ENCODE measurements at places on chromosomes 1 and 21.
A peak's percentile ranks its signal among the peaks of the same experiment; 100 is the strongest.

- no peak for DNase-seq
These were observed 199.6 kb downstream of the HIVEP3 start for GRCh38 chr1:41719128-41719527.

- DNase-seq: no peak
These were observed 164.4 kb upstream of the EDN2 start for GRCh38 chr1:41648844-41649243.

- no peak for DNase-seq
These were observed 8.0 kb upstream of the TMEM61 start for GRCh38 chr1:54972436-54972835.

DNA sequence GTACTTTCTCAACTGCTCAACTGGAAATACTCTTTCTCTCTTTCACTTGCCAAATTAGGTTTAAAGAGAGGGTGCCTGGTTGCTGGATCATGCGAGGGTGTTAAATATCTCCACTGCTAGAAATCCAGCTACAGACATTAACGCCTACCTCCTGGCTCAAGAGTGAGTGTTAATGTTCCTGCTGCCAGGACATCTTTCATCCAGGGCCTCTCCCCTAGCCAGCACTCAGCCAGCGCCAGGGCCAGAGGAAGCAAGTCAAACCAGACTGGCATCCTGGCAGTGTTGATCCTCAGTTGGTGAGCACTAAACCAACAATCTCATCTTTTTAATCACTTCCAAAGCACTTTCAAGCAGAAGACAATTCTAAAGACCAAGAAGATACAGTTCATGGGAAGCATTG, 92.9 kb upstream of the BARHL2 start:
- no peak for DNase-seq

DNA sequence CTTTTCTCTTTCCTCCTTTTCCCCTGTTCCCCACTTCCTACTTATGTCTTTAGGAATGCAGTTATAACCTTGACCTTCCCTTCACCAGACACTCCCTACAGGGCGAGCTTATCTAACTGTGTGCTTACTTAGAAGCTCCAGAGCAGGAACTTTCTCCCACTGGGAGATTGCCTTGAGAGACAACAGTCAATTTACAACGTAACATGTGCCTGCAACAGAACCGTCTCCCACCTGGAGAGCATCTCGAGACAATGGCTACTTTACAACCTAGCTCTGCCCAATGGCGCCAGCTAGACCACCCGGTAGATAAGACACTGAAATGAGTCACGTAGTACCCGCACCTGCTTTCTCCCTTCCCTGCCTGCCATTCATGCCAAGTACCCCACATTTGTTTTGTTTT, 16.7 kb downstream of the HMGN1 start:
- DNase-seq: no peak

- DNase-seq: no peak
These were observed 70.2 kb downstream of the ESRRG start for GRCh38 chr1:216653001-216653400.

DNA sequence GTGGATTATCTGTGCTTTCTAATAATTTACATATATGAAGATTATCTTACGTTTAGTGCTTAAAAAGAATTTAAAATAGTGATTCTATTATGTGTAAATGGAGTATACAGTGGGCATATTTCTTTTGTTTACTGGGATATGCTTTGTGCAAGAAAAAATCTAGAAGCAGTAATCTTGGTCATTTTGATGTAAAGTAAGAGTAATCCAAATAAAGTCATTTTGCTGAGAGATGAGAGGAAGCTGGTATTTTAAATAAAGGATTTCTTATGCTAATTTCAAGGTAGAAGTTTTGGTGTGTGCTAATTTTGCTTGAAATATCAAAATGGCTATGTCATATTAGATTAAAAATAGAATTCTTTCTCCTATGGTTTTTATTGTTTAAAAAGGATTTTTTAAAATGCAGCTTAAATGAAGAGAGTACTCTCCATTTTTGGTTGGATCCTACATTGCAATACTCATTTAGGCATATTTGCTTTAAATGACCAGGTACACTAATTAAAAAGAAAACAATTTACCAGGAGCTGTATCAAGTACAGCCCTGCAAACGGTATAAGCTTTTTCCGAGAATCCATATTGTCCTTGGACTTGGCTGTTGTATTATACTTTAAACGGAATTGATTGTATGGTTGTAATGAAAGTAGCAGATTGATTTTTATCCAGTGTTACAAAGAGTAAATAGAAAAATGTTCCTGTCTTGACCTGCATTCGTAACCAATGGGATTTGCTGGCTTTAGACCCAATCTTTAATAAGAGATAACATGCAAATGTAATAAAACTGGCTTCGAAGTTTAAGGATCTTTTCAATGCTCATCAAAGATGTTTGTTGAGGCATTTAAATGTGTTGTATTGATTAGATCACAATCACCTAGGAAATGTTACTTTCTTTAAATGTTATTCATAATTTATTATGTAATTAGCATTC, 574.7 kb downstream of the USP25 start:
- no peak for DNase-seq

GRCh38 chr1:153058154-153058553, 842 bp upstream of the SPRR2A start:
- DNase-seq: no peak

DNA sequence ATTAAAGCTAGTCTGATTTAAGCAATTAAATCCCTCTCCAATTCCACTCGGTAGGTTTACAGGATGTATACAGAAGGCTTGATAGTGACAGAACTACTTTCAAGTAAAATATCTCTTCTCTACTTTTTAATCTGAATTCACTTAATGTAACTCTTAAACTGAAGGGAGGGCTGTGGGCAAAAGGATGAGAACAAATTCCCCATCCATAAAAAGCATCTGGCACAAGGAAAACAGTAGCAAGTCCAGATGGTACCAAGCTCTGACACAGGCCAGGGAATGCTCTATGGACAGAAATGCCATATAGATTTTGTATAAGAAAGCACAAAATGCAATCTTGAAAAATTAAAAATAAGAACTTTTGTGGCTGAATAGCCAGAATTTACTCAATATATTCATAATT, 53.1 kb upstream of the USH2A start:
- no peak for DNase-seq

DNA sequence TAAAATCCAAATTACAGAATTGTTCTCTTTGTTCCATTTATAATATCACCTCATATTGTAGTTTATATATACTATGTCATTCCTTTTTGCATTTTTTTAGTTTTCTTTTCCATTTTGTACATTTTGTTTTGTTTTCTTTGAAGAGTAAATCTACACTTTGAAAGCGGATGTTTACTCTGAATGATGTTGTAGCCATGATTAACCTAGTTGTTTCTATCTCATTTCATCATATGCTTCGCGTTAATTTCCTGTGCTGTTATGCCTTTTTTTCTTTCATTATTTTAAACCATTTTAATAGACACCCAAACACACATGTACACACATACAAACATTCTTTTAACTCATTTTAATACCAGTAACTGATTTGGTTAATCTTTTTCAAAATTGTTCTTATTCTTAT, 5.3 kb downstream of the OR2T6 start:
- DNase-seq: no peak

GRCh38 chr1:94646786-94647555, 105.4 kb upstream of the F3 start:
- DNase-seq: no peak

- no peak for DNase-seq
These were observed 8.3 kb downstream of the FOXO6 start for GRCh38 chr1:41369531-41369930.

DNA sequence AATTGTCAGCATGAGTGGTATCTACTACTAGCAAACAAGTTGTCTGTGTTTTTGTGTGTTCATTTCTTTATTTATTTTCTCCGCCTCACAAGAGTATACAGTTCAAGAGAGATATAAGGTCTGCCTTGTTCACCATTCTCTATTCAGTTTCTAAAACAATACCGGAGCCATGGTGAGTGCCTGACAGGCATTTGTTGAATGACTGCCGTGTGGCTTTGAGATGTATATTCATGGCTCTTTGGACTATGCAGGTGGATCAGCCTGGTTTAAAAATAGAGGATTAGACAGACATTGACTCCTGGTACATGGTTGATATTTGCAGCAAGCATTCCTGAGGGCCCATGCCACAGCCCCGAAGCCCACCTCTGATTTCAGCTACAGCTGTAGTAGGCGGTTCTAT, 89.7 kb downstream of the PGM1 start:
- no peak for DNase-seq

GRCh38 chr1:20873311-20873710, 86.2 kb upstream of the HP1BP3 start:
- DNase-seq: no peak

- no peak for DNase-seq
These were observed 94.4 kb downstream of the SH3GLB1 start for GRCh38 chr1:86798608-86799291.

DNA sequence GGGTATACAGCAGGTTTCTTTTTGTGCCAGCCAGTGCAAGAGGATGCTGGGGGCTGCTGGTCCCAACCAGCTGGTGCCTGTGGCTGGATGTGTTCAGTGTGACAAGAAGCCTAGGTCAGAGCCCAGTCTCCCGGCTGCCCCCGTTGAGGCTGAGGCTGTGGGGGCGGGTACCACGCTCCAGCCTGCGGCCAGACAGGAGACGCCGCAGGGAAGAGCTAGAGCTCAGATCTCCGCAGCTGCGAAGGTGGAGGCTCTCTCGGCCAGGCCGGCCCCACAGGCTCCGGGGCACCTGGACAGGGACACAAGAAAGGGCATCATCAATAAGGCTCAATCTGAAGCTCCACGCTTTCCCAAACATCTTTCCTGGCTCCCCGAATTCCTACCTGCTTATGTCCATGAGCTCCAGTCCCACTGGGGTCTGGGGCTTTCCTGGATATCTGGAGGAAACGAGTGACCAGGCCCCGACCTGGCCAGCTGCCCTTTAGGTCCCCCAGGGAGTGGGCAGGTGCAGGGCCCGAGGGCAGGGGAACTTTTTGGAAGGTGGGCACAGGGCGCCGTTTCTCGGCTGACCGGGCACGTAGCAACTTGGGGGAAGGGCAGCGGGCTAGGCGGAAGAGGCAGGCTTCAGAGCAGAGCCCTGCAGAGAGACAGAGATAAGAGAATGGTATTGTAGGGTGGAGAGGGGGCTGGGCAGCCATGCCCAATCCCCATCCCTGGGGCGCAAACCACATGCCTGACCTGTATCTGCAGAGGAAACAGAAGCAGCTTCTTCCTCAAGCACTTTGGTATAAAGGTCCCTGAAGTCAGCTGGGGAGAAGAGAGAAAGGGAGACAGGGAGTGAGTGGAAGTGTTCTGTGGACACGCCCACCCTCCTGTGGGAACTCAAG, 7.4 kb downstream of the ENTREP3 start:
- DNase-seq: no peak

DNA sequence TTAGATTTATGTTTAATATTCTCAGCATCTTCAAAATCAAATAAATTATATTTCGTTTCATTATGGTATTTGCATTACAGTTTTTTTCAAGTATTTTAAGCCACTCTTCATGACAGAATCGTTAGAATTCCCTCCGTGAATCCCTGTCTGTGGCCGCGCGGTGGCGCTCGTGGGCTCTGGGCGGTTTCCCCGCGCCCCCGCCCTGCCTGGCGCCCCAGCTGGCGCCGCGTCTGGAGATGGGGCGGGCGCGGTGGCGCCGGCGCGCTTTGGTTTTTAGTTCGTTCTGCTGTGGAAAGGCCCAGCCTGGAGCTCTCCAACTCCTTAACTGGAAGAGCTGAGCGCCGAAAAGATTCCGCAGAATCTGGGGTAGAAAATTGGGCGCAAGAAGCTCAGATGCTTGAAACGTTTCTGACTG, 25.7 kb downstream of the PRMT2 start:
- no peak for DNase-seq

DNA sequence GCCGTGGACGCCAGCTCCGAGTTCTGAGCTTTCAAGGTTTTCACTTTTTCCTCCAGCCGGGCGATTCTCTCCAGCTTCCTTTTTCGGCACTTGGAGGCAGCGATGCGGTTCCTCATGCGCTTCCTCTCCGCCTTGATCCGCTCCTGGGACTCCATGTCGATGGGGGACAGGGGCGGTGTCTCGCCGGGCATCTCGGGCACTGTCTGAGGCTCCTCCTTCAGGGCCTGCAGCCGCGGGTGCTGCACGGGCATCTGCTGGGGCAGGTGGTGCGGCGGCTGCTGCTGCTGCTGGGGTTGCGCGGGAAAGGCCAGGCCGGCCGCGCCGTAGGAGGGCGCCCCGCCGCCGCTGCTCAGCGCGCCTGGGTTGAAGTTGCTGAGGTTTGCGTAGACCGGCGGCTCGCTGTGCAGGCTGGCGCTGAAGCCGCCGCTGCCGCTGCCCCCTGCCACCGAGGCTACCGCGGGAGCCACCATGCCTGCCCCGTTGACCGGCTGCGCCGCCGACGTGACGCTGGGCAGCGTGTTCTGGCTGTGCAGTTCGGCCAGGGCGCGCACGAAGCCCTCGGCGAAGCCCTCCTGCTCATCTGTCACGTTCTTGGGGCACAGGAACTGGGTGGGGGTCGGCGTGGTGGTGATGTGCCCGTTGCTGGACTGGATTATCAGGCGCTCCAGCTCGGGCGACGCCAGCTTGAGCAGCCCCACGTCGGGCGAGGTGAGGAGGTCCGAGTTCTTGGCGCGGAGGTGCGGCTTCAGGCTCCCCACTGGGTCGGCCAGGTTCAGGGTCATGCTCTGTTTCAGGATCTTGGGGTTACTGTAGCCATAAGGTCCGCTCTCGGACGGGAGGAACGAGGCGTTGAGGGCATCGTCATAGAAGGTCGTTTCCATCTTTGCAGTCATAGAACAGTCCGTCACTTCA, 1.4 kb downstream of the JUN start:
- peak; percentile 39 for DNase-seq

GRCh38 chr1:90616395-90616794, 100.7 kb downstream of the BARHL2 start:
- DNase-seq: no peak

- no peak for DNase-seq
These were observed 10.3 kb downstream of the KCNN3 start for GRCh38 chr1:154859786-154860155.

DNA sequence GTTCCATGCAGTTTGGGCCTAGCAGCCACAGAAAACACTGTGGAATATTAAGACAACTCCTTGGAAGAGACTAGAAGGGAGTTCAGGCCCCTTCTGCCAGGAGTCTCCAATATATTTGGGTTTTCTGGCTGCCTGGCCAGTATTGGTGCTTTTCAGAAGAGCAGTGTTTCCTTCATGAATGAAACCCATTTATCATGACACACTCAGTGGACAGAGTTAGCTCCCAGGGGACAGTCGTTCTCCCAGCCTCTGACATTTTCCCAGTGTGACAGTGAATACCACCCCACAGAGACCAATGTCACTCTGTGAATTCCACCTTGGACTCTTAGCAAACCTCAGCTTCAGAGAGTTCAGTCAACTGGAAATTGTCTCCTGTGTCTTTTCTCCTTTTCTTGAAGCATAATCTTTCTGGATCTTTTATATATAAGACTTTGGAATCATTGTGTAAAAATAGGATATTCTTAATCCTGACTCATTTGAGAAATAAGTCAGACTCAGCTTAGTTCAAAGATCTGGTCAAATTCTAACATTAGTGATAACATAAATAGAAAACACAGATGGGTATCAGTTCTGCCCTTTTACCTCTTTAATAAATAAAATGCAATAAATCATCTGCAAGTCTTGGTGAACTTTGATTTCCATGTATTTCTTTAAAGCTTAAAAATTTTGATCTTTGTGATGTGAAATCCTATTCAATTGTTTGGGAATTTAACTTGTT, 40.4 kb downstream of the GNG12 start:
- no peak for DNase-seq

- DNase-seq: peak; percentile 9
These were observed 34.8 kb downstream of the MX1 start for GRCh38 chr21:41460578-41461527.

- DNase-seq: no peak
These were observed 158.8 kb upstream of the SGIP1 start for GRCh38 chr1:66375125-66375524.

GRCh38 chr1:199129247-199129646, 490.4 kb downstream of the PTPRC start:
- no peak for DNase-seq

- no peak for DNase-seq
These were observed 126.2 kb downstream of the GRIK3 start for GRCh38 chr1:36908096-36908495.

All from effector memory CD4-positive, alpha-beta T cell (primary cell).